Cardiac muscle cell (in vitro differentiated cells and primary cell): ENCODE measurements at places on chromosomes 5 and 9.

DNA sequence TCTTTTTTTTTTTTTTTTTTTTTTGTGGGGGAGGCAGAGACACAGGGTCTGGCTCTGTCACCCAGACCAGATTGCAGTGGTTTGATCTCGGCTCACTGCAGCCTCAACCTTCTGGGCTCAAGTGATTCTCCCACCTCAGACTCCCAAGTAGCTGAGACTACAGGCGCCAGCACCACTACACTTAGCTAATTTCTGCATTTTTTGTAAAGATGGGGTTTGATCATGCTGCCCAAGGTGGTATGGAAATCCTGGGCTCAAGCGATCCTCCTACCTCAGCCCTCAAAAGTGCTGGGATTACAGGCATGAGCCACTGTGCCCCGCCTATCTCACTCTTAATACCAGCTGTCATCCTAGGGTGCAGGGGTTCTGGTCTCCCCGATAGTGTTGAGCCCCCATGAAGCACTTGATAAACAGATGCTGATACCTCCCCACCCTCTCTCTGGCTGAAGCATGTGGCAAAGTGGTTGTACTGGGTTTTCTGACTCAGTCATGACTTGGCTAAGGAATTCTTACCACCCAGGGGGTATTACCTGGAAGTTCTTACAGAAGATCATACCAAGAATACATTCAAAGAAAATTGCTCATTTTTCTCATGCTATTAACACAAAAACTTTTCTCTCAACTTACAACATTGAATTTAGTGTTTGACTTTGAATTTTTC lies 110.2 kb upstream of the DAPK1 start:
- H3K4me1 ChIP-seq: no peaks in the 10 kb centered on the region
- no peaks in the 10 kb centered on the region for H3K27me3 ChIP-seq
- no peak overlapping the region for H3K4me3 ChIP-seq
- no peaks in the 10 kb centered on the region for H3K36me3 ChIP-seq

DNA sequence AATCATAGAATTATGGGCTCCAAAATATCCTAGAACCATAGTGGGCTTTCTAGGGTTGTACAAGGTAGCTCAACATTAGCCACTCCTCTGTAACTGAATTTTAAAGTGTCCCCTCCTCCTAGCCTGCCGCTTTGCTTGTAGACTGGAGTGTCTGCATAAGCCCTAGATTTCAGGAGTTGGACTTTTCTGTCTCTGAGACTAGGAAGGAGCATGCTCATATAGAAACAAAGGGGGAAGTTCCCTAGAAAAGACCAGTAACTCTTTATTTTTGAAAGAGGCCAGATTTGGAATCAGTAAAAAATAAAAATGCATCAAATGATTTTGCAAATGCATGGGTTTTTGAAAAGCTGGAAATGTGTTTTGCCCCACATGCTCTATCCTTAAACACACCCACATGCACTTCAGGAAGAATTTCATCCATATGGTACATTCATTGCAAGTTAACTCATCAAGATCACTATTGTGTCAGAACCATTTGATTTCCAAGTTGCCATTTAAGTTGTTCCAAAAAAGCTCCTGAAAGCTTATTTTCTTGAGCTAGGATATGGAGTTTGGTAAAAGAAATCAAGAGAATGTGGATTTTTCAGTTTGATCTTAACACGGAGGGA lies 121.0 kb upstream of the NR3C1 start:
- H3K4me3 ChIP-seq: no peak overlapping the region
- no peak overlapping the region for H3K27ac ChIP-seq
- no peak for DNase-seq
- no peaks in the 10 kb centered on the region for H3K36me3 ChIP-seq
- no peaks in the 10 kb centered on the region for H3K27me3 ChIP-seq

- H3K4me3 ChIP-seq: no peak within 1 kb of the TSS
- no peak for DNase-seq
- no peaks in the 10 kb centered on the region for H3K36me3 ChIP-seq
- H3K27ac ChIP-seq: no peak within 1 kb of the TSS
- H3K27me3 ChIP-seq: no peaks in the 10 kb centered on the region
- no peaks in the 10 kb centered on the region for H3K4me1 ChIP-seq
These were observed at the start of gene ECM2 for GRCh38 chr9:92535940-92536850. Gene ECM2, minus strand, starts transcription at chr9:92535990. Its CDS starts 13,124 bp downstream, at chr9:92522866.

GRCh38 chr9:121876255-121876654 lies 216.9 kb downstream of the TTLL11 start:
- H3K27ac ChIP-seq: no peak overlapping the region
- no peak for DNase-seq
- no peaks in the 10 kb centered on the region for H3K36me3 ChIP-seq

GRCh38 chr9:20636888-20637440 lies 14.7 kb upstream of the MLLT3 start:
- no peaks in the 10 kb centered on the region for H3K36me3 ChIP-seq
- no peaks in the 10 kb centered on the region for H3K27me3 ChIP-seq
- no peak overlapping the region for H3K27ac ChIP-seq

GRCh38 chr5:138504799-138505198 lies 38.2 kb downstream of the ETF1 start:
- H3K36me3 ChIP-seq: peaks cover 23% of the 10 kb centered on the region
- no peak overlapping the region for H3K4me3 ChIP-seq
- no peaks in the 10 kb centered on the region for H3K27me3 ChIP-seq
- peak overlapping the region; percentile 34 for H3K27ac ChIP-seq
- no peaks in the 10 kb centered on the region for H3K4me1 ChIP-seq
- DNase-seq: no peak

DNA sequence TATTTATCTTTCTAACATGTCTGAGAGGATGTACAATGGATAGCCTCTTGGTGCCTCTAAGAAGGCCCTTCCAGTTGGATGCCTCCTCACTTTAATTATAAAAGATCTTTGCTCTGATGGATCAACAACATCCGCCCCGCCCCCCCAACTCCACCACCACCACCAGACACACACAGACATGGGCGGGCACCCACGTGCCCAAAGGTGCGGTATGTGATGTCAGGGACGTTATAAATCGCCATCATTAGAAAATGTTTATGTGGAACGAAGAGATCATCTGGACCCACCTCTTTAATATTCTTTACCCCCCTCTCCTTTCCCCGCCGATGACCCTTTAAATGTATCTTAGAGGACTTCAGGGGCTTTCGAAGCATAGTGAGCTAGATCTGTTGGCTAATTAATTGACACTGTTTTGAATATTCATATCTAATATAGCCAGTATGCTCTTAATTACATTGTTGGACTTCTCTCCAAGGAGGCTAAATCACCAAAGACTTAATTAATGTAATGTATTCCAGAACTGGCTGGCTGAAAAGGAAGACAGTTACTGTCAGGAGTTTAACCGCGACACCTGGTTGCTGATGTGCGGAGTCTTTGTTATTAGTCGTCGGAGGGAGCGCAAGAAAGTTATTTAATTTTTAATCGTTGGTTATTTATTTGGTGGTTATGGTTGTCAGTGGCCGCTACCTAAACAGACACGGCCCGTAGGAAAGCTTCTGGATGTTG lies 6.1 kb upstream of the FOXB2 start:
- no peak overlapping the region for H3K4me3 ChIP-seq
- H3K4me1 ChIP-seq: peaks cover 10% of the 10 kb centered on the region
- H3K36me3 ChIP-seq: no peaks in the 10 kb centered on the region
- H3K27ac ChIP-seq: no peak overlapping the region

DNA sequence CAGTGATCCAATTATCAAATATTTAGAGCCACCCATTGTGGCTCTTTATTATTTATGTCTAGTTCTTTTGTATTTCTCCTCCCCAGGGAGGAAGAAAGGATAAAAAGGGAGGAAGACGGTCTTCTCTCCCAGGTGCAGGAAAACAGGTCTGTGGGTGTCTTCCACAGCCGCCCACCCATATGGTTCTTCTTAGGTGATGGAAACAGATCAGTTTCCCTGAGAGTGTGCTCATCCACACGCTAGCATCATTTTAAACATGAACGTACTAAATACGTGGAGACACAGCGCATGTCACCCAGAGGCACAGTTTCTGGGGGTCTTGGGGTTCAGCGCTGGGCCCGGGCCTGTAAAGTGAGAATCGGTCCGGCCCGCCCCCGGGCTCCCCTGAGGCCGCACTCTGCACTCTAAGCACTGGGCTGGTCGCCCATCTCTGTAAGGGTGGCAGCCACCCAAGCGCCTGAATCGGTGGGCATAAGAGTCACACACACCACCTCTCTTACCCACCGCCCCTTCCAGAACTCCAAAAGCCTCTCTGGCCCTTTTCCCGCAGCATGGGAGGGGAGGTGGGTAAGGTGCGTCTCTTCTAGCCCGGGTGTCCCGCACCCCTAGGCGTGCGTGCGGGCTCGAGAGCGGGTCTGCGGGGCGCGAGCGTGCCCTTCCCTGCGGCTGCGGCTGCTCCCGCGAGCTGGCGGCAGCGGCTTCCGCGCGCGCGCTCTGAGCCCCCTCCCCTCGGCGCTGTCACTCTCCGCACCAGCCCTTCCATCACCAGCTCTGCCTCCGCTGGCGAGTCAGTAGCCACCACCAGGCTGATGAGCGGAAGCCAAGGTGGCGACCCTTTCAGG lies 1.3 kb downstream of the PTCH1 start:
- H3K4me1 ChIP-seq: peaks cover 15% of the 10 kb centered on the region
- H3K36me3 ChIP-seq: no peaks in the 10 kb centered on the region
- no peak overlapping the region for H3K27ac ChIP-seq
- peaks cover 41% of the 10 kb centered on the region for H3K27me3 ChIP-seq
- H3K4me3 ChIP-seq: peak overlapping the region; percentile 84
- DNase-seq: no peak

DNA sequence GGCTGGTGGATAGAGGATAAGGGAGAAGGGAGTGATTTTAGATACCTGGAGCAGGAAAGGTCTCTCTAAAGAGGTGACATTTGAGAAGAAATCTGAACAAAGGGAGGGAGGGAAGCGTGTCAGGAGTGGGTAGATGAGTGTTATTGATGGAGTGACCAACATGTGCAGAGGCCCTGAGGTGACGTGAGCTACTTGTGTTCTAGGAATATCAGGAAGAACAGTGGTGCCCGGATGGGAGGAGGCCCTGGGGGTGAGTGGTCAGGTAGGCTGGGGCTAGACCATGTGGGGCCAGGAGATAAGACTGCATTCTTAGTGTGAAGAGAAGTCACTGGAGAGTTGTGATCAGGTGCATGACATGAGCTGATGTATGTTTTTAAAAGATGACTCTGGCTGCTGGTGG lies 256.2 kb downstream of the ARHGAP26 start:
- H3K27me3 ChIP-seq: no peaks in the 10 kb centered on the region
- DNase-seq: no peak
- H3K27ac ChIP-seq: no peak overlapping the region
- H3K4me3 ChIP-seq: no peak overlapping the region
- peaks cover 20% of the 10 kb centered on the region for H3K4me1 ChIP-seq
